ENCODE measurements at places on chromosomes 7 and 10.

GRCh38 chr10:26408858-26409494, 29.2 kb upstream of the APBB1IP start:
- no peak for DNase-seq

DNA sequence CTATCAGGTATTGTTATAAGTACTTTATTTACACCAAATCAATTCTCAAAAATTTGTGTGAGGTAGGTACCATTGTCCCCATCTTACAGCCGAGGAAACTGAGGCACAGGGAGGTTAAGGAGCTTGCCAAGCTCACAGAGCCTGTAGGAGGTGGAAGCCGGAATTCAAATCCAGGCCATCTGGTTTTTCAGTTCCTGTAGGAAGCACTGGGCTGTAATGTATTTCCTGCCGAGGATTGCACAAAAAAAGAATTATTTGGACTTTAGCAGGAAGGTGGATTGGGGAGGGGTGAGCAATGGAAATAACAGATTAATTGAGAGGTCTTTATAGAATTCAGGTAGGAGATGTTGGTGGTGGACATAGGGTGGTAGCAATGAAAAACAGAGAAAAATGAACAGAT, 315.3 kb upstream of the AUTS2 start:
- no peak for DNase-seq

GRCh38 chr7:128188396-128189230, 52.5 kb upstream of the LEP start:
- DNase-seq: no peak

- no peak for DNase-seq
Observed at GRCh38 chr7:45216181-45216580, 58.6 kb downstream of the RAMP3 start.

GRCh38 chr10:5927306-5927705, 37.3 kb downstream of the FBH1 start:
- no peak for DNase-seq

GRCh38 chr7:418636-419280, 100.9 kb downstream of the PDGFA start:
- no peak for DNase-seq

DNA sequence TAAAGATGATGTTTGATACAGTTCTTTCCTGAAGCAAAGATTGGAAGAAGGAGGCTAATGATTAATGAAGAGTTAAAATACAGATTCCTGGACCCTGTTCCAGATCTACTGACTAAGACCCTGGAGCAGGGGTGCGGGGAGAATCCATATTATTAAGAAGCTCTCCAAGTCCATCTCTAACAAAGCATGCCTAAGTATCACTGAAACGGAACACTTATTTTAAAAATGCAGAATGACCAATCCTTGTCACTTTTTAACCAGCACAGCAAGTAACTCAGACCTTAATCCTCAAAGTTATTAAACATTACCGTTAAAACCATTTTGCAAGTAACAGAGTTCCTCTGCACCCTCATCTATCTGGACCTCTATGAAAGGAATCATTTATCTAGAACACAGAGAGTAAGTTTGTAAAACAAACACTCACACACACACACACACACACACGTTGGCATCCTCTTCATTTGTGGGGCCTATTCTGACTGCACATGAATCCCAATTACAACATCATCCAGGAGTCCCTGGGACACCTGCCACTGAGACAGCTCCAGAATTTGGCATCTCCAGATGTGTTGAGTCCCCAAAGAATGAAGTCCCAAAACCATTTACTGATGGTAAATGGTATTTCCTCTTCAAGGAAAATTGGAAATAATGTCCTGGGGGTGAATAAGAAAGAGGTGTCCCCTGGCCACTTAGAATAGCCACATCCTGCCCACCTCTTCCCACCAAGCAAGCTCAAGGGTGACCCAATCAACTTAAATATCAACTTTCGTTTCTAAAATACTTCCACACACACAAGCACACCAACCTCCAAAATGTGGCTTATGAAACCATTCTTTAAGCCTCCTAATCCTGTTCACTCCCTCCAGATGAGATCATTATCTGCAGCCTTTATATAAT, 117.5 kb downstream of the PARD3 start:
- no peak for DNase-seq

DNA sequence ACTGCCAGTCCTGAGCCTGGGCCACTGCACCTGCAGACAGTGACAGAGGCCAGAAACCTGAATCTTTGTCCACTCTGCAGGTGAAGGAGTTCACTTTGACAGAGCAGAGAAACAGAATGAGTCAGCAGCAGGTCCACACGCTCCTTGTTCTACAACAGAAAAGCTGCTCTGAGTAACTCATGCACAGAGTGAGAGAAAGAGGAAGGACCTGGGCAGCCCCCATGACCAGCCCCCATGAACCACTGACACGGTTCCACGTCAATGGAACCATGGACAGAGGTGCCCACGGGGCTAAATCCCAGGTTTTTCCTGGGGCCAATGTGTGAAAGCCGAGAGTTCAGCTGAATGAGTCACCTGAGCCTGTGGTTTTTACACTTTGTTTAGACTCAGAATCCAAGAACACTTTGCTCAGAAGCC, 40.8 kb upstream of the CTBP2 start:
- peak; percentile 31 for DNase-seq

DNA sequence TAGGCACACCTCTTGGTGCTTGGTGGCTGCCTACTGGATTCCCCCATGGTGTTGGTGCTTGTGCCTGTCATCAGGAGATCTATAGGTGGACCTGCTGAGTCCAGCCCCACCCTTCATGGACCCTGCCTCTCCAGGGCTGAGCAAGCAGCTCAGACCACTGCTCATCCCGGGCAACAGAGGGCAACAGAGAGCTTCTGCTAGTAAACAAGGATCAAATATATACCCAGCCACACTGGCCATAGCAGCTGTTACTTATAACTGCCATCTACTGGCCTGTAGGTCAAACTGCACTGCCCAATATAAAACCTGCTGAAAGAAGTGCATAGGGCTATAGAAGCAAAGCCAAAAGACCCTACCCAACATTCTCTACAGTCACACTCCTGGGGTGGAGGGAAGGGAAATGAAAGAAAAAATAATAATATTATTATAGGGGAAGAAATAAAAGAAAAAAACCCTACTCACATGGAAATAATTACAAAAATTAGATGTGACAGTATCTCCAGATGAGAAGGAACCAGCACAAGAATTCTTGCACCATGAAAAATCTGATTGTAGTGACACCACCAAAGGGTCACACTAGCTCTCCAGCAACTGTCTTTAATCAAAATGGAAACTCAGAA, 54.9 kb upstream of the ZNF800 start:
- peak; percentile 75 for DNase-seq

DNA sequence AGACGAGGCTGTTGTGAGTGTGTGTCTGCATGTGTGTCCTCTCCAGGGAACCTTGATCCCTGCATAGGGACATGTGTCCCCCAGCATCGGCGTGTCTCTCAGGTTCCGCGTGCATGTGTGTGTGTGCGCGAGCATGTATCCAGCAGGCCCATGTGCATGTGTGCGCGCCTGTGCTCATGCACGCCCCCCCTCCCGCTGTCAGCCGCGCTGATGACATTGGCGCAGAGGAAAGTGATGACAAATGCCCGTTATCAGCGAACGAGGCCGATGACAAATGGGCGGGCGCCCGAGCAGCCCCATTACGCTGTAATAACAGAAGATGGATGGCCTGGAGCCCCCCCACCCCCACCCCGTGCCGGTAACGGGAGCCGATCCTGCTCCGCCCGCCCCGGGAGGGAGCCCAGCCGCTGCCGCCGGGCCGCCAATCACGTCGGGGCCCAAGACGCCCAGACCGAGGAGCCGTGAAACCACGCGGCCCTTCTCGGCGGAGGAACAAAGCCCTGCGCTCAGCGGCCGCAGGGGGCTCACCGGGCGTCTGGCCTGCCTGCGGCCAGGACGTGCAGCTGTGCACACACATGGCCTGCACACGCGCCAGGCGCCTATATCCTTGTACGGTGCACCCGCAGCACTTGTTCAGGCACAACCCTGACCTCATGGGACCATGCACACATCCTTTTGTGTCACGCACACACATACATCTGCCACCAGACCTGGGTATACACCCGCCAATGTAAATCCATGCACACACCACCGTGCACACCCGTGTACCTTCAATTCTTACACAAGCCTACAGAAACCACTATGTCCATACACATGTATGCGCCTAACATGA, 21.5 kb downstream of the POLL start:
- no peak for DNase-seq

DNA sequence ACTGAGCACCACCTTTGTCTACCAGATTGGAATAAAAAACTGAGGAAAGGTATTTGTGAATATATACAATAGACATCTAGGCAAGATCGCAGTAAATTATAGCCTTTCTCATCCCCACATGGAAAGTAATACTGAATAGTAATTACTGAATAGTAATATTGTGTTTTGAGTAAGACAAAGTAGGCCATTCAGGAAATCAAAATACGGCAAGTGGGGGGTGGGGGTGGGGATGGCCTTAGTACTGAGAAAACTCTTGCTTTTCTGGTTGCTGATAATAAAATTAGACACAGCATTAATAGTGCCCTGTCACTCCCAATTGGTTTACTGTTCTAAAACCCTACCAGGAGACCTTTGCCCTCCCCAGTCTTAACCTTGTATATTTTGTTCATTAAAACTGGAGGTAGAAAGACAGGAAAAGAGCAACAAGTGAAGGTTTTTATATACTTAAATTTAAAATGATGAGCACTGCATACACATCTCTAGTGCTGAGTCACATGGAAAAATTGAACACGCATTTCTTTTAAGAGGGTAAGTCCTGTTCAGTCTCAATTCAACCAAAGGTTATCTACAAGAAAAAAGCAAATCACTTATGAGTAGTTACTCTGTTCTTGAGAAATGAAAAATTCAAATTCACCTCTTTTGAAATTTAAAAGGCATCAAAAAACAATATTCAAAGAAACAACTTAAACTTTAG, 65.6 kb downstream of the IGF2BP3 start:
- DNase-seq: peak; percentile 35

GRCh38 chr7:35878351-35878750, 77.5 kb downstream of the SEPTIN7 start:
- DNase-seq: no peak

DNA sequence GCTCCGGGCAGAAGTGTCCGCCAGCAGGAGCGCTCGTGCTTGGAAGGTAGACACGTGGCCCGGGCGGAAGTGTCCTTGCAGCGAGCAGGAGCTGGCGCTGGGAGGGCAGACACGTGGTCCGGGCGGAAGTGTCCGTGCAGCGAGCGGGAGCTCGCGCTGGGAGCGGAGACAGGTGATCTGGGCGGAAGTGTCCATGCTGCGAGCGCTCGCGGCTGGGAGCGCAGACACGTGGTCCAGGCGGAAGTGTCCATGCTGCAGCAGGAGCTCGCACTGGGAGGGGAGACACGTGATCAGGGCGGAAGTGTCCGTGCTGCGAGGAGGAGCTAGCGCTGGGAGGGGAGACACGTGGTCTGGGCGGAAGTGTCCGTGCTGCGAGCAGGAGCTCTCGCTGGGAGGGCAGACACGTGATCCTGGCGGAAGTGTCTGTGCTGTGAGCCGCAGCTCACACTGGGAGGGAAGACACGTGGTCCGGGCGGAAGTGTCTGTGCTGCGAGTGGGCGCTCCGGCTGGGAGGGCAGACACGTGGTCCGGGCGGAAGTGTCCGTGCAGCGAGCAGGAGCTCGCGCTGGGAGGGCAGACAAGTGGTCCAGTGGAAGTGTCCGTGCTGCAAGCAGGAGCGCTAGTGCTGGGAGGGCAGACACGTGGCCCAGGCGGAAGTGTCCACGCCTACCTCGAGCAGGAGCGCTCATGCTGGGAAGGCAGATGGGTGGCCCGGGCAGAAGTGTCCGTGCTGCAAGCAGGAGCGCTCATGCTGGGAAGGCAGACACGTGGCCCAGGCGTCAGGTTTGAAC, 41.1 kb upstream of the PRKAR1B start:
- DNase-seq: peak; percentile 35

DNA sequence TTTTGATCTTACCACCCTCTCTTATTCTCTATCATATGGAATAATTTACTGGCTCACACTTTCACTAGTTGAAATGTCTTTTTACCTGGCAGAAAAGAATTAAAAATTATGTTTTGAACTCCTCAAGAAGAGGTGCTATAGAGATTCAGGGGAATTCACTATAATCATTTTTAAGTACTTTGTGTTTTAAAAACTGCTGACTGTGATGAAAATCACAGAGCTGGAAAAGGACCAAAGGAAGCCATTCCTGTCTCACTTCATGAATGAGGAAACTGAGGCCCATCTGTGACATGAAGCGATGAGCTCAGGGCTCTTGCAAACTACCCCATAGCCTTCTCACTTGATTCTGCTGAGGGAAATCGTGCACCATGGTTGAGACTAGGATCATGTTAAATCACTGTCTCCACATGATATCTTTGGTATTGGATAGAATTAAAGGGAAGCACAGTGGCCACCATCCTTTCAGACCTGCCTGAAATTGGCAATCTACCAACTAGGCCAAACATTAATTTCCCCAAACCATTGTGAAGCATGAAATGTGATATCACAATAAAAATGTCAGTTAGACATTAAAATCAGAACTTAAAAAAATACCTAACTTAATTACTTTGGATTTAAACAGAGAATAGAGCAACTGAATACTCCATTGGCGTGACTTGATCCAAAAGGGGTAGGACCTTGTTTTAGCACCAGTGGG, 141.0 kb downstream of the FZD1 start:
- no peak for DNase-seq

- no peak for DNase-seq
Observed at GRCh38 chr10:22992621-22993020, 64.8 kb downstream of the ARMC3 start.

- DNase-seq: no peak
Observed at GRCh38 chr10:132527339-132528063, 10.1 kb upstream of the INPP5A start.

- DNase-seq: peak; percentile 45
Observed at GRCh38 chr10:103772096-103772845, 83.1 kb downstream of the SH3PXD2A start.

DNA sequence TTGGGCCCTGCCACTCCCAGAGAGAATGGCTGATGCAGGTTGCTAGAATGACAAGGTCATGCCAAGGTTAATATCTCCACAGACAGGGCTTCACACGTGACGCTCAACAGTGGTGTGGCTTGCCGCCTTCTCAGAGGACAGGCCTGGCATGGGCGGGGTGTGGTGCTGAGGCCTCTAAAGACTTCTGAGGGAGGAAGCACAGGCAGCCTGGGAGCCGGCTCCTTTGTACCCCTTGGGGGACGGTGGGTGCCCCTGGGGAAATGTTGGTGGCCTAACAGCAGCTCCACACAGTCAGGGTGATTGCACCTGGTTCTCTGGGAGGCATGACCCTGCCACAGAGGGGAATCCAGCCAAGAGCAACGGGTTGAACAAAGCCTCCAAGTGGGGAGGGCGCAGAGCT, 115.1 kb downstream of the PKD1L1 start:
- DNase-seq: no peak

Measured in activated CD4-positive, alpha-beta T cell treated with anti-CD3 and anti-CD28 coated beads, Interleukin-2, amount 50 U/mL, for 16 hours (primary cell).